Activated T-helper 1 cell treated with anti-CD3 and anti-CD28 coated beads, Interleukin-12 subunit alpha, Interleukin-12 subunit beta, Interleukin-2, Interleukin-4 antibody, amounts not matched to agents 30 ng/mL and 10 ng/mL and 1 ng/mL, durations not matched to agents 14 hours and 24 hours and 36 hours (primary cell): ENCODE measurements at places on chromosomes 1 and 21. TPM values are rescaled to one million over a fixed set of nuclear protein-coding genes. Genes with fewer than 3 reads are reported as not detected.

- no peak for DNase-seq
- peaks cover 12% of the 10 kb centered on the region for H3K27me3 ChIP-seq
- H3K4me3 ChIP-seq = no peak overlapping the region
- peaks cover 5% of the 10 kb centered on the region for H3K4me1 ChIP-seq
These were observed 2.1 kb upstream of the RAB3GAP2 start for GRCh38 chr1:220274251-220274855.

- H3K4me3 ChIP-seq = no peak overlapping the region
- DNase-seq = no peak
- peaks cover 6% of the 10 kb centered on the region for H3K4me1 ChIP-seq
- no peak overlapping the region for H3K27ac ChIP-seq
- peaks cover 21% of the 10 kb centered on the region for H3K36me3 ChIP-seq
These were observed 41.5 kb downstream of the CEP350 start for GRCh38 chr1:179996099-179996498.

Gene FCRL2
- not detected in 2 replicates for total RNA-seq

Gene OR6N2
- total RNA-seq = not detected in 2 replicates

- H3K36me3 ChIP-seq = no peaks in the 10 kb centered on the region
- H3K27me3 ChIP-seq = peaks cover 10% of the 10 kb centered on the region
- no peak for DNase-seq
- H3K4me3 ChIP-seq = no peak overlapping the region
- H3K27ac ChIP-seq = no peak overlapping the region
These were observed 8.0 kb upstream of the AKR1A1 start for GRCh38 chr1:45542591-45542990.

DNA sequence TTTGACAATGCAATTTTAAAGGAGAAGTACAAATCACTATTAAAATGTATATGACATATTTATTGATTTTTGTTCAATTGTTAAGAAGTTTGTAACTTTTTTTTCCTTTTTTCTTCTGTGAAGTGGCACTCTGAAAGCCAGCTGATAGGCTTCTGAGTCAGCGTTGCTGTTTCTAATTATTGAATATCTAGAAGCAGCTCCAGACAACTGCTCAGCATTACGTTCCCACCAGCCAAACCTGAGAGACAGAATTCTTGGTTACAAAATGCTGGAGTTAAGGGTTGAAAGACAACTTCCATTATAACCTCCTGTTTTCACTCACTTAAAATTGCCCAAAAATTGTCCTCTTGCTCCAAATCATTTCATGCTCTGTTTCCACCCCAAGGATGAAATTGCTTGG is 31.4 kb upstream of the LMX1A start:
- no peak overlapping the region for H3K27ac ChIP-seq
- H3K36me3 ChIP-seq = no peaks in the 10 kb centered on the region
- peaks cover 72% of the 10 kb centered on the region for H3K27me3 ChIP-seq

Gene KLHL20
- total RNA-seq = 17.8 and 18.3 TPM in 2 replicates

Gene C1orf216
- total RNA-seq = 25.3 and 25.9 TPM in 2 replicates
